SK-N-SH (cell line): ENCODE measurements at places on chromosomes 5 and 9. TPM values are rescaled to one million over a fixed set of nuclear protein-coding genes. Genes with fewer than 3 reads are reported as not detected.

GRCh38 chr5:127369796-127370195 is 79.2 kb downstream of the MEGF10 start:
- no peak overlapping the region for H3K27ac ChIP-seq
- no peak for DNase-seq
- H3K4me3 ChIP-seq, result no peak overlapping the region
- H3K27me3 ChIP-seq, result no peaks in the 10 kb centered on the region

Gene EPB41L4B
- polyA plus RNA-seq, result 0.59 and 0.84 TPM in 2 replicates

- H3K27ac ChIP-seq, result no peak overlapping the region
- no peaks in the 10 kb centered on the region for H3K27me3 ChIP-seq
- no peak overlapping the region for H3K4me3 ChIP-seq
- H3K4me1 ChIP-seq, result peaks cover 19% of the 10 kb centered on the region
- no peak for DNase-seq
Observed at GRCh38 chr9:3873818-3874217, 348.0 kb upstream of the RFX3 start.

Gene DAPK1
- polyA plus RNA-seq, result 0.61 and 0.70 TPM in 2 replicates

- peak; percentile 78 for DNase-seq
- H3K4me3 ChIP-seq, result no peak overlapping the region
- H3K27ac ChIP-seq, result no peak overlapping the region
- no peaks in the 10 kb centered on the region for H3K27me3 ChIP-seq
- no peaks in the 10 kb centered on the region for H3K36me3 ChIP-seq
Observed at GRCh38 chr5:170100066-170100943, 5.4 kb upstream of the FOXI1 start.

GRCh38 chr5:148922606-148923005 is 96.2 kb downstream of the ADRB2 start:
- H3K27me3 ChIP-seq, result no peaks in the 10 kb centered on the region
- H3K36me3 ChIP-seq, result no peaks in the 10 kb centered on the region
- DNase-seq, result no peak
- H3K4me3 ChIP-seq, result no peak overlapping the region
- peaks cover 3% of the 10 kb centered on the region; the same call in 1 of the 2 replicates for H3K4me1 ChIP-seq

GRCh38 chr5:129199308-129199707 is 104.8 kb downstream of the ISOC1 start:
- no peak for DNase-seq
- H3K4me3 ChIP-seq, result no peak overlapping the region
- H3K27me3 ChIP-seq, result no peaks in the 10 kb centered on the region
- H3K36me3 ChIP-seq, result no peaks in the 10 kb centered on the region
- no peaks in the 10 kb centered on the region for H3K4me1 ChIP-seq
- H3K27ac ChIP-seq, result no peak overlapping the region

DNA sequence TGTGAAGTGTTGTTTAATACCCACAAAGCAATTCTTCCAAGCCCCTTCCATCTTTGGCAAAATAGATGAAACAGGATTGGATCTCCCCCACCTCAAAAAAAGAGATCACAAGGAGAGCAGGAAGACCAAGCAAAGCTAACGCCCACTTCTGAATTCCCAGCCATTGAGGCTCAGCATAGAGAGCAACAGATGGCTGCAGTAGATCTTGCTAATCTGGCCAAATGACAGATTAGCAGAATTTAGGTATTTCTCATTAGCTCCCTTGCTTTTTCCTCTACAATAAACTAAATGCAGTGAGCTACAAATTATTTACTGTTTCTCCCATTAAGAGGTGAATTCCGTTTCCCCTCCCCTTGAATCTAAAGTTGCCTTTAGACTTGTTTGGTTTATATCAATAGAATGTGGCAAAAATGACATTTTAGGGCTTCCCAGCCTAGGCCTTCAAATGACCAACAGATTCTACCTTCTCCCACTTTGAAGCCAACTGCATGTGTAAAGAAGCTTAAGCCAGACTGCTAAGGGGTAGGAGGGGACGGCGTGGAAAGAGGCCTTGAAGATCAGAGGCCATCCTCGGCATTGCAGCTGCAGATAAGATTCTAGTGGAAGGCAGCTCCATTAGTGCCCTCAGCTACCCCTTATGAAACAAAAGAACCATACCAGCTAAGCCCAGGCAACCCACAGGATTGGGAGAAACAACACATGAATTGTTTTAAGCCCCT is 56.8 kb upstream of the CPEB4 start:
- no peak for DNase-seq
- no peak overlapping the region for H3K27ac ChIP-seq
- no peaks in the 10 kb centered on the region for H3K27me3 ChIP-seq
- no peak overlapping the region for H3K4me3 ChIP-seq

DNA sequence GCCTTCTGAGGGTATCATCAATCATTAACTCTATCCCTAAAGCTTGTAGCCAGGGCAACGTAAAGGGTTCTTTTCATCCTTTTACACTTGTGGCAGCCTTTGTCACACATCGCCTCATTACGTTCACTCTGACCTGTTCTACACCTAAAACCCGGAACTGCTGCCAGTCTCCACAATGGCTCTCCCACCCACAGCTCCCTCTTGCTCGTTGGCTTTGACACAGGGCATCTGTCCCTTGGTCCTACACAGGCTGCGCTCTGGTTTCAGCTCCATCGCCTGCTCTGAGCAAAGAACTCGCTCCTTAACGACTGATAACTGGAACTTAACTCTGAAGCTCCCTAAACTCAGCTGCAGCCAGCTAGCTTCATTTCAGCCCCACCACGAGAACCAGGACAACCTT is 112.8 kb upstream of the CTNND2 start:
- H3K4me3 ChIP-seq, result no peak overlapping the region
- H3K27me3 ChIP-seq, result no peaks in the 10 kb centered on the region
- DNase-seq, result no peak
- no peak overlapping the region for H3K27ac ChIP-seq
- no peaks in the 10 kb centered on the region for H3K36me3 ChIP-seq

Gene AGGF1
- polyA plus RNA-seq, result 9.8 and 11.0 TPM in 2 replicates

GRCh38 chr9:76394960-76395252 is 680 bp upstream of the RFK start:
- peak; percentile 70 for DNase-seq
- no peaks in the 10 kb centered on the region for H3K27me3 ChIP-seq
- H3K27ac ChIP-seq, result peak overlapping the region; percentile 94
- peaks cover 5% of the 10 kb centered on the region; the same call in 1 of the 2 replicates for H3K4me1 ChIP-seq
- H3K36me3 ChIP-seq, result peaks cover 12% of the 10 kb centered on the region

DNA sequence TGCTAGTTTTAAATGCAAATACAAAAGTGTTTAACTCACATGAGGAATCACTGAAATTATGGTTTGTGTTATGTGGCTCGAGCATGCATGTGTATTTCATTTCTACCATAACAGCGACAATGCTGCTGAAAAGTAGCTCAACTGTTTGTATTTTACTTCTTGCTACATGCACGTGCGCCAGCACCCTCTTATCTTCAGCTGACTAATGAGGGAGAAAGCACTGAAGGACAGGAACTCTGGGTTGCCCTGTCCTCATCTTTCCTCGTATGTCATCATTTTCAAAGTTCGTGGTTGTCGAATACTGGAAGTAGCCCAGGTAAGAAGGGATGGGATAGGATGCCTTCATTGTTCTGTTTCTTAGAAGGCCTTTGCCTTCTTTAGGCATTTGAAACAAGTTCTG is 120.3 kb downstream of the SYK start:
- no peaks in the 10 kb centered on the region for H3K27me3 ChIP-seq
- H3K36me3 ChIP-seq, result no peaks in the 10 kb centered on the region
- no peak overlapping the region for H3K27ac ChIP-seq
- peaks cover 2% of the 10 kb centered on the region; the same call in 1 of the 2 replicates for H3K4me1 ChIP-seq
- no peak for DNase-seq
- H3K4me3 ChIP-seq, result no peak overlapping the region

Gene OBP2B
- polyA plus RNA-seq, result not detected in 2 replicates

Gene EIF4E1B
- polyA plus RNA-seq, result not detected in 2 replicates

Gene C9
- polyA plus RNA-seq, result not detected in 2 replicates

DNA sequence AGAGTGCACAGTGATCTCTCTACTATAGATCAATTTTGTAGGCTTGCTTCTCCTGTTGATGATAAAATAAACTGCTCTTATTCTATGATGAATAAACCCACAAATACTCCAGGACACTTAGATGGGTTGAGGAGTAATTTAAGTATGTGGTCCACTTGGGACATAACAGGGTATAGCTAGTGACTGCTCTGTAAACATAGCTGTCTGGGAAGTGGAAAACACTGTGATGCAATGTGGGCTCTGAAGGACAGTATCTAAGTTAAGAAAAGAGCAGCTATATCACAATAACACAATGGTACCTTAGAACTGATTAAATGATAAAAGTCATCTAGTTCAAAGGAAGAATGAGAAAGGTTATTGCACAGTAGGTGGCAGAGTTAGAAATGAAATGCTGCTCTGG is 294.3 kb upstream of the HAPLN1 start:
- H3K27ac ChIP-seq, result no peak overlapping the region
- no peak overlapping the region for H3K4me3 ChIP-seq
- peaks cover 5% of the 10 kb centered on the region; the same call in 1 of the 2 replicates for H3K4me1 ChIP-seq
- DNase-seq, result no peak
- H3K27me3 ChIP-seq, result no peaks in the 10 kb centered on the region

Gene PCDHB8
- 3.0 and 3.4 TPM in 2 replicates for polyA plus RNA-seq

DNA sequence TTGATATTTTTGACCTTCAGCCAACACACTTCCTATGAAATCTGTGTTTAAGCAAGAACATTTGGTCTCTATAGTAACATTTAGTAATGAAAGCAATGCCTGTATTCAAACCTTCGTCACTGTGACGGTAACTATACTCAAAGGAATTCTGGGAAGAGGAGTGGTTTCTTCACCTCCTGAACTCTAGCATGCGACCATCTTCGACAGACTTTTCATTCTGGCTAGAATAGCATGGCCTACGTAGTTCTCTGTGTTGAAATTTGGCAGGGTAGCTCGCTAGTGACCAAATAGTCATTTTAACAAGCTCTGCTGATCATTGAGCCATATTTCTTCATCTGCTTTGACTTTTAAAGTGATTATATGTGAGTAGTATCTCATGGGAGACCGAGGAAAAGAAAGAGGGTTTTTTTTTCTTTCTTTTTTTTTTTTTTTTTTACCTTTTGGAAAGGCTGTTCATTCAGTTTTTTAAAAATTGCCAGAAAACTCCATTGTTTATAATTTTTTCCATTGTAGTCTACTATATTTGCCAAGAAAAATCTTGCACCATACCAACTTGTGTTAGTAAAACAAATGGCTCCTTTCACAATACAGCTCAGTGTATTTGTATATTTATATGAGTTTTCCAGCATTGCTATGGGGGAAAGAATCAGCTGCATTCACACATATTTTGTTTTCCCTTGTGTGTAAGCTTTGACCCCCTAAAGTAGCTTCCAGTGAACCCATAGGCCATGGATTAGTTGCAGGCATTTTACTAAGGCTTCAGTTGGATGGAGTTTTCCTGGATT is 166.8 kb downstream of the NNT start:
- no peak for DNase-seq
- H3K4me1 ChIP-seq, result peaks cover 28% of the 10 kb centered on the region; the same call in 1 of the 2 replicates
- H3K36me3 ChIP-seq, result no peaks in the 10 kb centered on the region
- no peak overlapping the region for H3K4me3 ChIP-seq

Gene CETN3
- polyA plus RNA-seq, result 3.6 and 4.6 TPM in 2 replicates

- peaks cover 21% of the 10 kb centered on the region for H3K4me1 ChIP-seq
- no peaks in the 10 kb centered on the region for H3K27me3 ChIP-seq
- DNase-seq, result peak; percentile 60
- H3K27ac ChIP-seq, result peak overlapping the region; percentile 25; the same call in 1 of the 2 replicates
- no peaks in the 10 kb centered on the region for H3K36me3 ChIP-seq
- H3K4me3 ChIP-seq, result no peak overlapping the region
Observed at GRCh38 chr5:164578911-164579310, 1073.5 kb downstream of the MAT2B start.

DNA sequence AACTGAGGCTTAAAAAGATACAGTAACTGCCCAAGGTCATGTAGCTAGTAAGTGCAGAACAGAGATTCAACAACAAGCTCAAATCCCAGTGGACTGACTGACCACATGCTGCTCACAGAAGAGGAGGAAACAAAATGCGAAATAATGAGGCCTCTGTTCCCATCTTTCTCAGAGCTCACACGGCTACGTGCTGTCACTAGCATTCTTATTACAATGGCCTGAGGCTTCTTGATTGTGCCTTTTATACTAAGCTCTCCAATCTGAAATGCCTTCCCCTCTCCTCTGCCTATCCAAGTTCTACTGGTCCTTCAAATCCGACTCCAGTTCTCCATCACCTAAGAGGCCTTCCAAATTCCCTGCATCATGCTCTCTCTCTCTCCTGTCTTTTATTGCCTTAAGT is 26.0 kb downstream of the SGTB start:
- H3K36me3 ChIP-seq, result peaks cover 2% of the 10 kb centered on the region; the same call in 1 of the 2 replicates
- H3K27ac ChIP-seq, result peak overlapping the region; percentile 78; the same call in 1 of the 2 replicates
- H3K4me1 ChIP-seq, result no peaks in the 10 kb centered on the region; the same call in 1 of the 2 replicates

DNA sequence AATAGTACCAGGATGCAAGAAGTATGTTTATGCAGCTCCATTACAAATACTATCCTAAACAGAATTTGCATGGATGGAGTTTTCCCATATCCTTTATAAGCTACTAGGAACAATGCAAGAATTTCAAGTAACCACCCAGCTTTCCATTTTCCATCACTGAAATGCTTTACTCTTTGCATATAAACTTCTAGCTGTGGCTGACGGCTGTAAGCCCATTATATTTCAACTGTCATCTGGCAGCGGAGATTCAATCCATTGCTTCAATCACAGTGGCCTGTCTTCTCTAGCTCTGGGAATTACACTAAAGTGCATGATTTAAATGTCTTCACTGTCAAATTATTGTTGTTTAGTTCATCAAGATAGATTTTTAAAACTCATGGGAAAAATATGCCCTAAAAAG is 64.2 kb upstream of the PAM start:
- DNase-seq, result no peak
- no peaks in the 10 kb centered on the region for H3K36me3 ChIP-seq
- no peaks in the 10 kb centered on the region for H3K4me1 ChIP-seq
- no peaks in the 10 kb centered on the region for H3K27me3 ChIP-seq
- H3K4me3 ChIP-seq, result no peak overlapping the region

- no peaks in the 10 kb centered on the region for H3K27me3 ChIP-seq
- no peaks in the 10 kb centered on the region for H3K36me3 ChIP-seq
- DNase-seq, result peak; percentile 9
Observed at GRCh38 chr9:7844242-7844641, 44.7 kb upstream of the DMAC1 start.

DNA sequence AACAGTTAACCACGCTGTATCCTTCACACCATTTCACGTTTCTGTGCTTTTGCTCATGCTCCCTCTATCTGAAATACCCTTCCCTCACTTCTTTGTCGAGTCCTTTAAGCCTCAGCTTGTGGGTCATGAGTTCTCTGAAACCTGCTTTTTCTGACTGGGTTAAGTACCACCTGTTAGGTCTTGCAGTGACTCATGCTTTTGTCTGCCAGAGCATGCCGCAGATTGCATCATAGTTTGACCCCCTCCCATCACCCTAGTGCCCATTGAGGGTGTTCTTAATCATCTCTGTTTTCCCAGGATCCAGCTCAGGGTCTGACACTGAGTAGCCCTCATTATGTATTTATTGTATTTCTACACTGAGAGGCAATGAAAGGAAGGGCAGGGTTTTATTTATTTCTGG is 190.2 kb downstream of the ASTN2 start:
- H3K27ac ChIP-seq, result no peak overlapping the region
- H3K27me3 ChIP-seq, result no peaks in the 10 kb centered on the region
- no peak overlapping the region for H3K4me3 ChIP-seq

Gene DCTN3
- 210 and 300 TPM in 2 replicates for polyA plus RNA-seq
